A549 treated with GW870086 at 1 μM for 4 hours (cell line): ENCODE measurements at places on chromosomes 3 and 15. TPM values are rescaled to one million over a fixed set of nuclear protein-coding genes. Genes with fewer than 3 reads are reported as not detected.

The CRYGS gene
- total RNA-seq = 0.38 to 1.4 TPM (median 0.71 TPM) in 5 replicates

The SLC27A2 gene
- 26.6 to 32.2 TPM (median 29.2 TPM) in 5 replicates for total RNA-seq

The MKRN3 gene
- total RNA-seq = 1.7 to 2.6 TPM (median 1.9 TPM) in 5 replicates

The GREM1 gene
- total RNA-seq = 4.7 to 8.9 TPM (median 6.2 TPM) in 5 replicates

The CYP1A2 gene
- 0.05 TPM in 1 of 5 replicates, not detected in the others for total RNA-seq

The IGF1R gene
- 39.1 to 53.3 TPM (median 52.2 TPM) in 5 replicates for total RNA-seq
